ENCODE measurements at places on chromosomes 3 and 15. TPM values are rescaled to one million over a fixed set of nuclear protein-coding genes. Genes with fewer than 3 reads are reported as not detected.

SRGAP3 gene
- 12.1 TPM for total RNA-seq

TM6SF1 gene
- total RNA-seq = 0.79 TPM

SPRED1 gene
- total RNA-seq = 35.9 TPM

MUSTN1 gene
- total RNA-seq = 3.3 TPM

DNA sequence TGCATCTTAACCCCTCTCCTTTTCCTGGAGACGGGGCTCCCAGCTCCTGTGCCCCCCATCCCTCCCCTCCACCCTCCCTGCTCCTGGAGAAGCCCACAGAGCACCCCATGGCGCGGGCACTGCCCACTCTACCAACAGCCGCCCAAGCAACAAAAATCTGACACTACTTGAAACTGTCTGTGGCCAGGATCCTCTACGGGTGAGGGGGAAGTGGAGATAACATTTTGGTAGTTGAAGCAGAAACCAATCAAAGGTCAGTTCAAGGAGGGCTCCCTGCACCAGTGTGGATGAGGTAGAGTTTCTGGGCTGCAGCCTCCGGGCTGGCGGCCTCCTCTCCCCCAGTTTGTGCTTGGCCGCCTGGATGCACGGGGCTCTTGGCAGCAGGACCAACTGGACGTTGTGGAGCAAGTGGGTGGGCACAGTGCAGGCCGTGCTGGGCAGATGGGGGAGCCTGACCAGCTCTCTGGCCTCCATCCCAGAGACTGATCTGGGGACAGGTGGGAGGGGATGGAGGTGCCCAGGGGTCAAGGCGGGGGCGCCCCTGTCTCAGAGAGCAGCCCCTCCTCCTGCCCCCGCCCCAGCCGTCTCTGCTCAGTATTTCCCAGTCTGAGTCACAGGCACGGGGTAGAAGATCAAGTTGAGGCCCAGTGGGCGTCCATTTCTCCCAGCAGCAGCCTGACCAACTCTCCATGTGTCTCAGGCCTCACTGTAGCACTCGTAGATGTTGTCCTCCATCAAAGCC lies 12.8 kb downstream of the H1-8 start:
- H3K36me3 ChIP-seq = peaks cover 5% of the 10 kb centered on the region
- H3K27me3 ChIP-seq = no peaks in the 10 kb centered on the region
- no peak overlapping the region for H3K4me3 ChIP-seq
- peaks cover 44% of the 10 kb centered on the region for H3K4me1 ChIP-seq
- no peak overlapping the region for H3K27ac ChIP-seq

DNA sequence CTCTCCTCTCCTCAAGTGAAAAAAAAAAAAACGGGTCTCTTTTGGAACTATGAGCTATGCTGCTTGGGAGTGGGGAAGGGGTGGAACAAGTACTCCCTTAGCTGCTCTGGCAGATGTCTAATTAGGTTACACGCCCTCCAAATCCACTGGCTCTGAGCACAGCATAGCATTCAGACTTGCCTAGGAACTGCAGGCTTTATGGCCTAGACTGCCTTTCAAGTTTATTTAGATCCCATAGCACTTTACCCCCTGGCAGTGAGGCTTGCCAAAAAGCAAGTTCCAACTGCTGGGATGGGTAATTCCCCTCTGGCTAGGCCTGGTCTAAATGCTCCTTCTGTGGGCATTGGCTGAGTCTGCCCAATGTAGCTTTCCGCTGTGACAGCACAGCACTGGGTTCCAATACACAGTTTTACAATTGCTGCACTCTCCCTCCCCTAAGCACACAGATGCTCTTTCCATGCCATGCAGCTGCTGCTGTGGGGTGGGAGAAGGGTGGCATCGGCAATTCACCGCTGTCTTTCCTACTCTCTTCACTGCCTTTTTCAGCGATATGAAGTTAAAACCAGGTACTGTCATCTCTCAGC lies 152.8 kb downstream of the KCNAB1 start:
- DNase-seq = no peak
- no peaks in the 10 kb centered on the region for H3K27me3 ChIP-seq
- no peaks in the 10 kb centered on the region for H3K36me3 ChIP-seq
- H3K4me1 ChIP-seq = no peaks in the 10 kb centered on the region
- no peak overlapping the region for H3K4me3 ChIP-seq

GRCh38 chr15:65287520-65287855 lies 805 bp upstream of the PARP16 start:
- peak overlapping the region; percentile 66 for H3K4me3 ChIP-seq
- H3K4me1 ChIP-seq = peaks cover 17% of the 10 kb centered on the region
- no peaks in the 10 kb centered on the region for H3K36me3 ChIP-seq
- no peak overlapping the region for H3K27ac ChIP-seq
- peaks cover 36% of the 10 kb centered on the region for H3K27me3 ChIP-seq

DNA sequence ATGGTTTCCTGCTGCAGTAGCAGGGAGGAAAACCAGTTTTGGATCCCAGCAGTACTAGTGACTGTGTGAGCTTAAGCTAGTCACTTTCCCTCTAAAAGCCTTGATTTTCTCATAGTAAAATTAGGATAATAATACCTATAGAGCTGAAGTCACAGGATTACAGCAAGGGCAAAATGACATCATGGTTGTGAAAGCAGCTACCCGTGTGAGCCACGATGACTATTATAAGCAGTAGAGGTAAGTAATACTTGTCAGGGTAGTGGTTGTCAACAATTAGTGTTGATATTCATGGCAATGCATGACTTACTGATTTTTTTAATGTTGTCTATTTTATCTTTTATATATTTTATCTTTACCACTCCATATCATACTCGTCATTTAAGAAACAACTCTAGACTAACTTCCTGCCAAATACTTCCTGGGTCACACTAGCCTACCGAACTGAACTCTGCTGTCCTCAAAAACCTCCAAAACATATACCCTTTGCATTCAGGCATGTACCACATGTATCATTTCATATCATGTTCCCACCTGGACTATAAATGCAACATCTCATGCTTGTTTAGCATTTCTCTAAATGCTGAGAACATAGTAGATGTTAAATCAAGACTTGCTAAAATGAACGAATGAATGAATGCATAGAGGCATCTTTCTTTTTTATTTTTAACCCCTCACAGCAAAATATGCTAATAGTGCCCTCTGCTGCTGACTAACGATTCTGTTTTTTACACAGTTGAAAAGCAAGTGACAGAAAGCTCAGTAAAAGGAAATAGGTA lies 172.6 kb downstream of the P3H2 start:
- H3K27me3 ChIP-seq = no peaks in the 10 kb centered on the region
- H3K4me3 ChIP-seq = no peak overlapping the region
- DNase-seq = no peak

DNA sequence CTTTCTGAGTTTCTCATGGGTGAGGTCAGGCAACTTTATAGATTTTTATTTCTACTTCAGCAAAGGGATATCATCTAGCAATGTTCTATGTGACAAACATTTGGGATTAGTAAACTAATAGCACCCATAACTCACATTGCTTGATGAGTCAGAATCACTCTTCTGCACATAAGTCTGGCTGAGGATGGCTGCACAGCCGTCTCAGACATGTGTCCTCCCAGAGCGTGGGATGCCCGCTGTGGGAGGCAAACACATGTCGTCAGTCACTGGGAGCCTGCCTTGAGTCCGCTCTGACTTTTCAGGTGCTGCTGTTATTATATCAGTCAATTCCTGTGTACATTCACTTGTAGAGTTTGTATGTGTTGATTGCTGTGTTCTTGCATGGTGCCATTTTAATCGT lies 230.7 kb upstream of the TRIM42 start:
- H3K27me3 ChIP-seq = no peaks in the 10 kb centered on the region
- no peak for DNase-seq
- H3K4me1 ChIP-seq = peaks cover 14% of the 10 kb centered on the region
- no peak overlapping the region for H3K27ac ChIP-seq
- H3K36me3 ChIP-seq = no peaks in the 10 kb centered on the region
- H3K4me3 ChIP-seq = no peak overlapping the region

DNA sequence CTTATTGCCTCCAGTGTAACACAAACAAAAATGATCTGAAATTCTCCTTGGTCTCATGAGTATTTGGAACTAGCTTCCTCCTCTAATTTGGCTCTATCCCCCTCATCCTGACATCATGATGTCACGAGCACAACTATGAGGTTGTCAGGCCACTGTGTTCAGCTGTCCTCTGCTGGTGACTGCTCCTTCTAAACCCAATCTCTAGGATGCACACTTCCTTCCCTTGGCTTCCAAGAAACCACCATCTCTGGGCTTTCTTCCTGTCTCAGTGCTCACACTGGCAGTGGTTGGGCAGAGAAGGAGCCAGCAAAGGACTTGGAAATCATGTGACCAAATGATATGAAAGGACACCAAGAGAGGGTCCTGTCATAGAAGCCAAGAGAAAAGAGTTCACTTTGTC lies 30.7 kb upstream of the EIF1B start:
- no peak for DNase-seq
- no peaks in the 10 kb centered on the region for H3K27me3 ChIP-seq
- H3K4me3 ChIP-seq = no peak overlapping the region
- no peaks in the 10 kb centered on the region for H3K36me3 ChIP-seq

DNA sequence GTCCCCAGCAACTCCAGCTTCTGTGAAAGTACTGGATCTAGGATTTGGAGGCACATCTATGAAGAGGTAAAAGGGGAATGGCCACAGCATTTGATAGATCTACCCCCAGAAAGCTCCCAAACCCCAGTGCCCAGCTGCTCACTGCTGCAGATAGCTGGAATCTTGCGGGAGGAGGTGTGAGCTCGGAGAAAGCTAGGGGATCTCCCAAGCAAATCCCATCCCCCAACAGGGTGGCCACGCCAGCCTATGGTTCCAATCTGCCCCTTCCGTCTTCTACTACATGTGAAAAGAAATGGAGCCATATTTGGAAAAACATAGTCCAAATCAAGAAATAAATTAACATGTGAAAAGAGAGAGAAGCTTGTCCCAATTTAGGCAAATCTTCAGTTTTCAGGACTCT lies 42.0 kb downstream of the SEMA5B start:
- no peaks in the 10 kb centered on the region for H3K27me3 ChIP-seq
- H3K4me3 ChIP-seq = no peak overlapping the region
- no peak overlapping the region for H3K27ac ChIP-seq
- H3K36me3 ChIP-seq = no peaks in the 10 kb centered on the region
- H3K4me1 ChIP-seq = peaks cover 74% of the 10 kb centered on the region

DNA sequence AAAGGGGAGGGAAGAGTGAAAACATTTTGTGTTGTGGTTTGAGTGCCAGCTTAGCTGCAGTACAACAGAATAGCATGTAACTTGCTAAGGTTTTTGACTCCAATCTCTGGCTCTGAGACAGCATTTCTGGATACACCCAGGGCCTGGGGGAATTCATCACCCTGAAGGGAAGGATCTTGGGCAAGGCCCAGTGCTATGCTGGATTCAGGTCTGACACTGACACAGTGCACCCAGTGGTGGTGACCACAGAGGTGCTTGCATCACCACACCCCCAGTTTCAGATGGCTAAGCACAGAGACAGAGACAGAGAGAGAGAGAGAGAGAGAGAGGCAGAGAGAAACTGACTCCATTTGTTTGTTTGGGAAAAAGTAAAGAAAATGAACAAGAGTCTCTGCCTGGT lies 74.1 kb upstream of the KBTBD8 start:
- H3K27me3 ChIP-seq = no peaks in the 10 kb centered on the region
- peaks cover 13% of the 10 kb centered on the region for H3K4me1 ChIP-seq
- H3K36me3 ChIP-seq = no peaks in the 10 kb centered on the region
- no peak overlapping the region for H3K4me3 ChIP-seq

DNA sequence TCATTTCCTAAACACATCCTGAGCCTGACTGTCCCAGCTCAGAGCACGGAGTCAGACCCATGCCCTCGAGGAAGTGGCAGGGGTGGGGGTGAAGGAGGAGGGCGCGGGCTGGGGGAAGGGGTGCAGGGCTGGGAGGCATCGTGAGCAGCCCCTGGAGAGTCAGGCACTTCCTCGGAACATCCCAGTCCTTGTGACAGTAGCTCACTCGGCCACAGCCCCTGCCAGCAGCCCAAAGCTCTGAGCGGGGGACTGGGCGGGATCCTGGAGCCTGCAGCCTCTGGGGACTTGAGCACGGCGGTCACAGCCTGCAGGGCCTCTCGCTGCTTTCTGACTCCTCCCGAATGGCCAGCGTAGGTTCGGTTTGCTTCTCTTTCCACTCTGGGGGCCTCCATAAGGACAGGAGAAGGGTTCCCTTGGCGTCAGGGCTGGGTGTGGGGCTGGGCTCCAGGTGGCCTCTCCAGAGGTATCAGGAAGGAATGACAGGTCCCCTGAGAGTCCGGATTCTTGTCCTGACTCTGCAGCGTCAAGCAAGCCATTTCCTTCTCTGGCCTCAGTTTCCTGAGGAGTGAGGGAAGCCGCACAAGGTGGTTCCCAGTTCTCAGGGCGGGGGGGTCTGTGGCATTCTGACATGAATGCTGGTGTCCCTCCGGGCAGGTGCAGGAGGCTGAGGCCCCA lies 20.9 kb downstream of the PSTPIP1 start:
- DNase-seq = no peak
- H3K27me3 ChIP-seq = no peaks in the 10 kb centered on the region
- no peak overlapping the region for H3K27ac ChIP-seq
- H3K36me3 ChIP-seq = no peaks in the 10 kb centered on the region
- H3K4me1 ChIP-seq = no peaks in the 10 kb centered on the region
- H3K4me3 ChIP-seq = no peak overlapping the region

DNA sequence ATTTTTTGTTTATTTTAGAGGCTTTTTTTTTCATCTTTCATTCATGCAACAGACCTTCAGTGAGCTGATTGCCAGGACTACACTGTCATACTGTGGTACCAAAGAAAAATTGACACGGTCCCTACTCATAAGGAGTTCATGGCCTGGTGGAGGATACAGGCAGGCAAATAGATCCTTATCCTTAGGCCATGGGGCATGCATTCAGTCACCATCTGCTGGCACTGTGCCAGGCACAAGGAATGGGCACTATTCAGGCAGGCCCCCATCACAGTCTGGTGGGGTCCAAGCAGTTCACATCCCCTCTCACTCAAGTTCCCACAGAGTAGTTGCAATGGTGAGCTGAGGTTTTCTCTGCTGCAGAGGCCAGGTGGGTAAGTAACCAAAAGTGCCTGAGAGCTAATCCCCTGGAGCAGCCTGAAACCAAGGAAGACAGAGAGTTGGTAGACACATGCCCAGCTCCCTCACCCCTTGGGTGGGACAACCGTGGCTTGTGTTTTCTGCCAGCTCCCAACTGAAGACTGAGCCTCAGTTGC lies 17.3 kb downstream of the CISH start:
- H3K4me3 ChIP-seq = no peak overlapping the region
- no peak overlapping the region for H3K27ac ChIP-seq
- H3K27me3 ChIP-seq = no peaks in the 10 kb centered on the region
- no peaks in the 10 kb centered on the region for H3K4me1 ChIP-seq
- H3K36me3 ChIP-seq = no peaks in the 10 kb centered on the region
- no peak for DNase-seq

DNA sequence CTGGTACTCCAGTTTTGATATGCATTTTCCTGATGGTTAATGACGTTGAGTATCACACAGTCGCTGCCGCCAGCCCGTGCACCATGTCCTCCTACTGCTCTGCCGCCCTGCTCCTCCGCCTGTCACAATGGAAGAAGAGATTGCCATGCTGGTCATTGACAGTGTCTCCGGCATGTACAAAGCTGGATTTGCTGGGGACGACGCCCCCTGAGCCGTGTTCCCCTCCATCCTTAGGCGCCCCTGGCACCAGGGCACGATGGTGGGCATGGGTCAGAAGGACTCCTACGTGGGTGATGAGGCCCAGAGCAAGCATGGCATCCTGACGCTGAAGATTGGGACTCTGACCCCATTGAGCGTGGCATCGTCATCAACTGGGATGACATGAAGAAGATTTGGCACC lies 65.9 kb downstream of the SYN2 start:
- no peaks in the 10 kb centered on the region for H3K27me3 ChIP-seq
- no peak for DNase-seq
- peaks cover 11% of the 10 kb centered on the region for H3K4me1 ChIP-seq
- H3K36me3 ChIP-seq = peaks cover 8% of the 10 kb centered on the region
- H3K4me3 ChIP-seq = no peak overlapping the region
